ENCODE measurements at places on chromosomes 4 and X. TPM values are rescaled to one million over a fixed set of nuclear protein-coding genes. Genes with fewer than 3 reads are reported as not detected.

GRCh38 chr4:123930996-123931395, 534.4 kb downstream of the SPRY1 start:
- H3K36me3 ChIP-seq: no peaks in the 10 kb centered on the region
- no peak for DNase-seq
- no peak overlapping the region for H3K27ac ChIP-seq
- H3K4me3 ChIP-seq: no peak overlapping the region
- H3K27me3 ChIP-seq: no peaks in the 10 kb centered on the region

CYTL1 gene
- total RNA-seq: 0.54 TPM

DNA sequence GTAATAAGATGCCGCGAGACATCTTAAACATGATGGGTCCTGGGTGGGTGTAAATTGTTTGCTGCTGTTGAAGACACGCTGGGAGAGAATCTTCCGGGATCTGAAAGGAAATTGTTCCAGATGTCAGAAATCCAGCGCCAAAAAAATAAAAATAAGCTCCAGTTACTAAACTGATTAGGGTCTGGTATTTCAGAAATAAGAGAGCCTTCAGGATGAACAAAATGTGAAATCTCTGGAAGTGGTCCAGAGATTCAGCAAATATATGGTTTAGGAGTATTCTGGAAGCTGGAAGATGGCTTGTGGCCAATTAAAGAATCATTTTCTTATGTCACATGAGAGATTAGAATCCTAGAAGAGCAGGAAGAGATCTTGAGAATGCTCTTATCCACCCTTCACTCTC, 75.8 kb upstream of the NHS start:
- no peaks in the 10 kb centered on the region for H3K36me3 ChIP-seq
- no peak overlapping the region for H3K27ac ChIP-seq
- no peak for DNase-seq
- no peaks in the 10 kb centered on the region for H3K27me3 ChIP-seq

DNA sequence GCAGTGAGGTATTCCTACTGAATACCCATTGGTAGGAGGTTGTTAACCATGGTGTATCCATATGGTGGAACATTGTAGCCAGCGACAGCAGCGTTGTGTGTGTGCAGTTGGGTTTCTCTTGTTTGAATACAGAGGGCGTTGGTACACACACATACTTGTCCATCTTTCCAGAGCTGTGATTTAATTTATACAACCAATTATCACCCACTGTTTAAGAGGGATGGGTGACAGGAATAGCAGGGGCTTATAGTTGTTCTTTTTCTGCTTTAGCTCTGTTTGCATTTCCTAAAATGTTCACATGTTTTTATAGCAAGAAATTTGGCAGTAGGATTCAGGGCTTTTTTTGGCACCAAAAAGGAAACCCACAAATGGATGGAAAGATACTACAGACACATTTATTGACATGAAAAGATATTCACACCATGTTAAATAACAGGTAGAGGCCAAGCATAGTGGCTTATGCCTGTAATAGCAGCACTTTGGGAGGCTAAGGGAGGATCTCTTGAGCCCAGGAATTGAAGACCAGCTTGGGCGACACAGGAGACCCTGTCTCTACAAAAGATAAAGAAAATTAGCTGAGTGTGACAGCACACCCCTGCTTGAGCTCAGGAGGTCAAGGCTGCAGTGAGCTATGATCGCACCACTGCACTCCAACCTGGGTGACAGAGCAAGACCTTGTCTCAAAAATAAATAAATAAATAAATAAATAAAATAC, 60.6 kb downstream of the TNIP2 start:
- no peak for DNase-seq
- no peaks in the 10 kb centered on the region for H3K27me3 ChIP-seq
- H3K4me3 ChIP-seq: no peak overlapping the region
- H3K36me3 ChIP-seq: peaks cover 96% of the 10 kb centered on the region
- H3K4me1 ChIP-seq: no peaks in the 10 kb centered on the region
